Effector CD4-positive, alpha-beta T cell (primary cell): ENCODE measurements at places on chromosomes 12 and 14.

GRCh38 chr14:34161351-34162082 lies 210.6 kb upstream of the EGLN3 start:
- DNase-seq, result no peak

DNA sequence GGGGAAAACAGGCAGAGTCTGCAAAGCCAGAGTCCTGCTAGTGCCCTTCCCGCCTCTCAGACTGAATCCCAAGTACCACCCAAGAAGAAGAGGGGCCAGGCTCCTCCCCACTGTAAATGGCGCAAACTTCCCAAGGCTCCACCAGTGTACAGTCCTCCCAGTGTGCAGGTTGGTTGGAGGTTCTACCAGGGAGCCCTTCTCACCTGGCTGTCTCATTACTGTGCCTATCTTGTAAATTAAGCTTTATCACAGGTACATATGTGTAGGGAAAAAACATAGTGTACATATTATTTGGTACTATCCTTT lies 189.7 kb downstream of the FSCB start:
- DNase-seq, result no peak

DNA sequence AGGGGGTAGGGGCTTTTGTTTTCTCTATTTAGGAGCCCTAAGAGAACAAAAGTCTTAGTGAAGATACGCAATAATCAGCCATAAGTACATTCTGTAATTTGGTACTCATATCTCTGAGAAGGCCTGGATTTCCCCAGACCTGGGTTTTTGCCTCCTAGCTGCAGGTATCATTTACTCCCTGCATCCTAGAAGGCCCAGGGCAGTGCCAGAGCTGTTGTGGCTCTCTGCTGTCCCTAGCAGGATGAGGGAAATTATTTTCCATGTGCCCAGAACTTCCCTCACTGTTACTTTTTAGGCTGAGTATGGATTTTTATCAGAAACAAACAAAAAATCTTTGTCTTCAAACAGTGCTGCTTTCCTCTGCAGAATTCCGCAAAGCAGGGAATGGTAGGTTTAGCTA lies 192.5 kb upstream of the SYT1 start:
- DNase-seq, result no peak

DNA sequence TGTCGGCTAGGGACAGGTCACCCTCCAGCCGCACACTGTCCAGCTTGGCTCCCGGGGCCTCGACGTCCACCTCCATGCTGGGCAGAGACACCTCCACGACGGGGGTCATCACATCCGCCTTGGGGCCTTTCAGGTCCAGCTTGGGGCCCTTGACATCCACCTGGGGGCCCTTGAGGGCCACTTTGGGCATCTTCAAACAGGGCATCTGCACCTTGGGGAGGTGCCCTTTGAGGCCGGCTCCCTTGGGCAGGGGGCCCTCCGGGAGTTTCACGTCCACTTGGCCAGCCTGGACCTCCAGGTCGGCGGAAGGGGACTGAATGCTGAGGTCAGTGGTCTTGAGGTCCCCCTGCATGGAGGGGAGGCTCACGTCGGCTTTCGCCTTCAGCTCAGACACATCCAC lies 17.9 kb downstream of the PLD4 start:
- no peak for DNase-seq

DNA sequence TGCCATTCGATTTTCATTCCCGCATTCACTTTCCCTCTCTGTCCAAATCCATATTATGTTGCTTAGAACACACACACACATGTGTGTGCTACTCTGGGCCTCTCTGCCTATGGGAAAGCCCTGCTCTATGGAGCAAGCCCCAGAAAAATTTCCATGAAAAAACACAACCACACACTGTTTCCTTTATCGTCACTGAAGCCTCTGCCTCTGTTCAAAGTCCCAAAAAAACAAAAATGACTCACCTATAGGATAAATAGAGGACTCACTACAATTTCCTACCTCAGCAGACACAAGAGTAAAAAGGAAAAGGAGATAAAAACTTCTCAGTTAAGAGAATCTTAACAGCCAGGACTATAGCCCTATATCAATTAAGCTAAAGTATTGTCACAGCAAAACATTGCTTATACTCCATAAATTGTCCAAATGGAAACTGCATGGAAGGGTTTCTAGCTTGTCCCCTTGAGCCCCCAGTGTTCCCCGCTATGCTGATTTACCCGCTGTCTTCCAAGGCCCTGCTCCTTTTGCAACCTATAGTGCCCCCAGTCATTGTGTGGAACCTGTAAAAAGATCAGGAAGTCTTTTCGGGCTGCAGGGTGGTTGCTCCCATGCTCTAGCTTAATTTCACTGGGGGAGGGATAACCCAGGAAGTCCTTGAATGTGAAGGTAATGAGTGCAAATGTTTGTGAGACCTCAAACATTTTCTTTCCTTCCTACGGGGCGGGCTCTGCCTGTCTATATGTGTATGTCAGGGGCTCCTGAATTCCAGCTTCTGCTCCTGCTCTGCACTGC lies 11.1 kb upstream of the PIP4K2C start:
- DNase-seq, result no peak

DNA sequence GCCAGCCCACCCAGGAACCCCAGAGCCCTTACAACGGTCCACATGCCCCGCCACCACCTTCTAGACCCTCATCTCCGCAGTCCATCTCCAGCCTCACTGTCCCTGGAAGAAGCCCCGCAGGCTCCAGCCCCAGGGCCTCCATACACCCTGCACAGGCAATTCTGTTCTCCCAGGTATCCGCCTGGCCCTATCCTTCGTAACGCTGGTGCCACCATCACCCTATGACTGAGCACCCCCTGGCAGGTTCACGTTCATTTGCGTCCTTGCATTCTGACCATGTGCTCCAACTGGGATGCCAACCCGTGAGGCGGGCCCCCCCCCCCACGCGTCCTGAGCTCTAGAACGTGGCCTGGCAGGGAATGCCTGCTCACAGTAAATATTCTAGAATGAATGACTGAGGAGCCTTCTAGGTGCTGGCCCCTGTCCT lies 675 bp upstream of the SCARB1 start:
- DNase-seq, result no peak

DNA sequence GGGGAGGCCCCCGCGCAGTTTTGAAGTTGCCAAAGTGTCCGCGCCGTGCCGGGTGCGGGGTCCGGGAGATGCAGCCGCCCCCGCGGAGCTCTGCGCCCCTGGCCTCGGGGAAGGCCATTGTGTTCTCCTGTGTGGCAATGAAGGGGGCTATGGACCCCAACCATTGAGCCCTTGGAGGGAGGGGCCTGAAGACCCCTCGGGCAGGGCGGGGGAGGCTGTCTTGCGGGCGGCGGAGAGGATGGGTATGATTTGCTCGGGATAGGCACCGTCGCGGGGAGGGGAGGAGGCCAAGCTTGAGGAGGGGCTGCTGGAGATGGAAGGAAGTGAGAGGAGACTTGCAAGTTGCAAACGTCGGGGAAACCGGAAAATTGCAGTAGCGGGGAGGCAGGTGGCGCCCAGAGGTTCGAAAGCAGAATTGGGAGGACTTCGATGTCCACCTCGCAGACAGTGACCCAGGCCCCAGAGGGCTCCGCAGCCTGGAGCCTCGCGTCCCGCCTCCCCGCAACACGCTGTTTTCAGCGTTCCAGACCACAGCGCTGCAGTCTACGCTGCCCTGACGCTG lies 25.4 kb downstream of the BCL11B start:
- peak; percentile 55 for DNase-seq

GRCh38 chr12:40436564-40436963 lies 211.8 kb downstream of the LRRK2 start:
- no peak for DNase-seq

DNA sequence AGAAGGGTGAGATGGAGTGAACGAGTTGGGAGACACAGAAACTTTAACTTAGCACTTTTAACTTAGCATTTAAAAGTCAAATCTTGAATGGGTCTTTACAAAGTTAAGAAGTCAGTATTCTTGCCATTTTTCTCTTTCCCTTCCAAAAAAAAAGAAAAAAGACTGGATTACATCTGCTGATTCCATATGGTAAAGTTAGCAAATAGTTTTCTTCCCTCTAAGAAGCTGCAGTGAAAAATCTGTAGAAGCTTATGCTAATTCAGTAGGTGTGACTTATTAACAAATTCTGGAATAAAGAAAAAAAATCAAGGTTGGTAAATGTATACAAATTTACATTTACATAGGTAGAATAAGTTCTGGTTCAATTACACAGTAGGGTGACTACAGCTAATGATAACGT lies 50.9 kb downstream of the COCH start:
- no peak for DNase-seq

DNA sequence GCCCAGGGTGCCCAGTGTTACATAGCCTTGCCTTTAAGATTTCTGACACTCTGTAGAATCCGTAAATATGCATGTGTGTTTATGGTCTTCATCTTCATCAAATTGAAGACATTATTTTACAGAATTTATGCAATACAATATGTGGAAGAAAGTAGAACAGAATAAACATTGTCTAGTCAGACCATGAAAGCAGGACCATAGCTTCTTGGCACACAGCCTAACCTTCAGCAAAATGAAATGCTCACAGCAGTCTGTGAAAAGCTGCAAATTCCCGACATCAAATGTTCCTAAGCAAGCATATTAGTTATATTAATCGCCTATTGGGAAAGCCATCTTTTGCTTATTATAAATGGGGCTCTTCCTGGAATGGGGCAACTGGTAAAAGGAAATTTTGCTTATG lies 111.3 kb upstream of the GARIN2 start:
- DNase-seq, result no peak

GRCh38 chr12:11595080-11595479 lies 54.4 kb upstream of the ETV6 start:
- no peak for DNase-seq

DNA sequence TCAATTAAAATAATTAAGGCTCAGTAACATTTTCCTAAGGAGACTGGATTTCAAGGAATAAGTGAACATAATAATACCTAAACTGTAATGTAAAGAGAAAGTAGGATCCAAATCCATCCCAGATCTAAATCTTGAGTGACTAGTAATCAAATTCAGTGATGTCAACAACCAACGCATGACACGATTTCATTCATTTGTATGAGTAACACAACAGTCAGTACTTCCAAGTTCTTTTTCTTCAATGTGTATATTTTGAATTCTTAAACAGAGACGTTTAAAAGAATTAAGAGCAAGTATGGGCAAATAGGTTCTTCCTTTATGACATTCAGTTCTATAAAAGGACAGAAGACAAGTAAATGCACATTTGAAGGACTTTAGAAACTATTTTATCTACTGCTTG lies 104.3 kb upstream of the CNTN1 start:
- no peak for DNase-seq

- no peak for DNase-seq
These were observed 707.9 kb downstream of the AACS start for GRCh38 chr12:125773033-125773640.

- no peak for DNase-seq
These were observed 1378.7 kb downstream of the AACS start for GRCh38 chr12:126443977-126444376.

DNA sequence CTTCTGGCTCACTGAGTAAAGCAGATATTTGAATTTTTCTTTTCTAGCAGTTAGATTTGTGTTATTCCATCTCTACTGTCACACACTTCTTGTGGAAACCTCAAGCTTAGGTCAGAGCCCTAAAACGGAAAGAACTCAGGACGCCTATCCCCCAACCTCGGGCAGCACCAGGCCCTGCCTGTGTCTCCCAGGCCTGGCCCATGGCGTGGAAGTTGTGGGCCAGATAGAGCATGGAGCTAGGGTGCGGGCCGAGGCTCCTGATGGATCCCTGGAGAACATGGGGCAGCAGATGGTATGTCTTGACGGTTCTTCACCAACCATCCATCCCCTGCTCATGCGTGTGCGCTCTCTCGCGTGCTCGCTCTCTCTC lies 20.6 kb downstream of the P2RX4 start:
- DNase-seq, result no peak

- DNase-seq, result no peak
These were observed 222.1 kb upstream of the HMGA2 start for GRCh38 chr12:65602253-65602609.

DNA sequence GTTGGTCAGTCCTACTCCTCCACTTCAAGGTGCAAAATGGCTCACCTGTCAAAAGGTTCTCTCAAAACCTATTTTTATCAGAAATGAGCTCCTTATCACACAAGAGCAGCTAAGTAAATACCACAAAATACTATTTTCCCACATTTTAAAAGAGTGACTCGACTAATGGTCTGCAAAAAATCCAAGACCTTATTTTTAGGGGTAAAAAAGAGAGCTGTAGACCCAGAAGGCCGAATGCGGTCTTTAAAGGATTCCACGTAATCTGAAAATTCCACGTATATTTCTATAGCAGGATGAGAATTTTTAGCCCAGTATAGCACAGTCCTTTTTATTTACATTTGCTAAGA lies 3.8 kb downstream of the C14orf93 start:
- no peak for DNase-seq

GRCh38 chr14:59424341-59425071 lies 40.7 kb downstream of the GPR135 start:
- DNase-seq, result no peak

DNA sequence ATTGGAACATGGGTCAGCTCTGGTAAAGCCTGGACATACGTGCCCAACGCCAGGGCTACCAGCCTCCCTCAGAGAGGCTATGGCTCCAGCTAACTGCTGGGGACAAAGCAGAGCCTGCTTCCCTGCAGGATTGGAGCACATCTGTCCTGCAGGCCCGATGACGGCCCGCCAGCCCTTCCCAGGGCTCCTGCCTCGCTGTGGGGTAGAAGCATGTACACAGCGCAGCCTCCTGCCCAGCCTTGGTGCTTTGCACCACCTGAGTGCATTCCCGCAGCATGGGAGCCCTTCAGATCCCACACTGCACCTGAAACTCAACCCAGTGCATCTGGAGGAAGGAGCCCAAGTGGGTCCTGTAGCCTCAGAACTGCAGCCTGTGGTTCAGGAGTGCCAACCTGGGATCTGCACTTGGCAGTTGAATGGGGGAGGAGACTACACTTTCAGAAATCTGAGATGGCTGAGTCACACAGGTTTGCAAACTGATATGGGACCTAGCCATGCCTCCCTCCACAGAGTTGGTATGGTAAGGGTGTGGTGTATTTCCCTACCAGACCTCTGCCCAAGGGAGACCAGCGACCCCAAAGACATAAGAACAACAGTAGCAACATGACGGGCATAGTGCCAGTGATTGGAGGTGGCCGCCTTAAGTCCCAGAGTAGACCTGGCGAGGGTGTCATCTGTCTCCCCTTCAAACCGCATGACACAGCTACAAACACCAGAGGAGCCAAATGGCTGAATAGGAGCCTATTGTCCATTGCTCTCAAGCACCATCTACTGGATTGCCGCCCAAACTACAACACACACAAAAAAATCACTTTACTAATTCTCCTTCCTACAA lies 273.9 kb upstream of the MIS18BP1 start:
- DNase-seq, result no peak

- no peak for DNase-seq
These were observed 56.6 kb upstream of the METAP2 start for GRCh38 chr12:95417372-95417771.

DNA sequence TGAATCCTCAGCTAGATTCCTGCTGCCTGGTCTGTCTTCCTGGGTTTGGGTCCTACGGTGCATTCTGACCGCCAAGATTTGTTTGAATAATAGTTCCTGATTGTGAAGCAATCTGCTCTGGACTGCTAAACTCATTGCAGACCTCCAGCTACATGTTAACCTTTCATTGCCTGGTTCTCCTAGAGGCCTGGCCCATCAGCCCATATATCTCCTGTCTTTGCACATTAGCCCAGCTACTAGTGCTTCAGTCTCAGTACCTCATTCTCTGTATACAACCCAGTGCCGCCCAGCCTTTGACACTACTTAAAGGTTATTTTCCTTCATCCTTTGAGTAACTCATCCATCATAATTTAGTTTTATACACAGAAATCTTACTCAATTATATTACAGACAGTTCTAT lies 65.6 kb upstream of the GRIP1 start:
- no peak for DNase-seq
